Nephron progenitor cell (in vitro differentiated cells): ENCODE measurements at places on chromosomes 7 and 10.

- DNase-seq = no peak
Observed at GRCh38 chr7:149564340-149565095, 66.9 kb upstream of the ZNF746 start.

GRCh38 chr10:22618078-22618785 lies 96.1 kb downstream of the PIP4K2A start:
- no peak for DNase-seq

DNA sequence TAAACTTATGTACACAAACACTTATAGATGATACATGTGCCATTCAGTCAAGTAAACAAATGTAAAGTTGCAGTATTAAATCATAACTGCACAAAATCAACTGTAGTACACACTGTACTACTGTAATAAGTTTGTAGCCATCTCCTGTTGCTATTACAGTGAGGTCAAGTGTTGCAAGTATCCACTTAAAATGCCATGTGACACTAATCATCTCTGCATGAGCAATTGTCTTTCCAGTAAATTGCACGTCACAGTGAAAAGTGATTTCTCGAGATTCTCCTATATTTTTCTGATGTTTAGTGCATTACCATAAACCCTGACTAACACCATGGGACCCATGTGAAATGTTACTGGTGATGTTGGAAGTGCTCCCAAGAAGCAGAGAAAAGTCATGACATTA lies 293.3 kb upstream of the SP4 start:
- no peak for DNase-seq

GRCh38 chr10:7318836-7319235 lies 92.0 kb downstream of the SFMBT2 start:
- DNase-seq = peak; percentile 20

DNA sequence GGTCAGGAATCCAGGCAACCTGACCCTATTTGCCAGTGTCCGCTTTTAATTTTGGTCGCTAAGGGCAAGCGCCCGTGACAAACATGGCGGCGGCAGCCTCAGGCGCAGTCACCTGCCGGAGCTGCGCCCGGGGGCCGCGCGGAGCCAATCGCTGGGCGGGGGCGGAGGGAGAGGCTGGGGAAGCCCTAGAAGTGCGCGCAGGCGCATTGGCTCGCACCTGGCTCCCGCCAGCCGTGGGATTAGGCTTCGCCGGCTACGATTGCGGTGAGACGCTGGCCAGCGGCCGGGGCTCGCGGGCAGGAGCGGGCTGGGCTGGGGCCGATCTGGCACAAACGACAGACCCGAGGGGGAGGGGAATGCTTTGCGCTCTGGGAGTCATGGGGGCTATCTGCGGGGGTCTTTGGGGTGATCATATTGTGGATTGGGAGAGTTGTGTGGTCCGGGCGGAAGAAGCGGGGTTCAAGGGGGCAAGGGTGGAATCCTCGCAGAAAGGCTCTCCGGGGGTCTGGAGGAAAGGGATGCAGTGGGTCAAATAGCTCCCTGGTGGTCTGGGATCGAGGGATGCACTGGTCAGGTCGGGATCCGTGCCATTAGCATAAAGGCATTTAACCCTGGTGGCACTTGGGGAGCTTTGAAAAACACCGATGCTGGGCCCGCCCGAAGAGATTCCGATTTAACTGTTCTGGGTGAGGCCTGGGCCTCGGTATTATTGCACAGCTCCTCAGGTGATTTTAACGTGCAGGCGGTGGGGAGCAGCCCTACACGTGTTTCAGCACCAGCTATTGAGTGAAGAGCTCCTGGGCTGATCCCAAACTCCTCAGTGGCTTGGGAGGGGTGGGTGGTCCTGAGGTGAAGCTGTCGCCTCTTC lies 10.1 kb upstream of the C10orf95 start:
- peak; percentile 96 for DNase-seq

GRCh38 chr10:77960829-77961329 lies 34.3 kb upstream of the DLG5 start:
- no peak for DNase-seq

GRCh38 chr10:30364345-30365268 lies 15.5 kb upstream of the MTPAP start:
- no peak for DNase-seq

DNA sequence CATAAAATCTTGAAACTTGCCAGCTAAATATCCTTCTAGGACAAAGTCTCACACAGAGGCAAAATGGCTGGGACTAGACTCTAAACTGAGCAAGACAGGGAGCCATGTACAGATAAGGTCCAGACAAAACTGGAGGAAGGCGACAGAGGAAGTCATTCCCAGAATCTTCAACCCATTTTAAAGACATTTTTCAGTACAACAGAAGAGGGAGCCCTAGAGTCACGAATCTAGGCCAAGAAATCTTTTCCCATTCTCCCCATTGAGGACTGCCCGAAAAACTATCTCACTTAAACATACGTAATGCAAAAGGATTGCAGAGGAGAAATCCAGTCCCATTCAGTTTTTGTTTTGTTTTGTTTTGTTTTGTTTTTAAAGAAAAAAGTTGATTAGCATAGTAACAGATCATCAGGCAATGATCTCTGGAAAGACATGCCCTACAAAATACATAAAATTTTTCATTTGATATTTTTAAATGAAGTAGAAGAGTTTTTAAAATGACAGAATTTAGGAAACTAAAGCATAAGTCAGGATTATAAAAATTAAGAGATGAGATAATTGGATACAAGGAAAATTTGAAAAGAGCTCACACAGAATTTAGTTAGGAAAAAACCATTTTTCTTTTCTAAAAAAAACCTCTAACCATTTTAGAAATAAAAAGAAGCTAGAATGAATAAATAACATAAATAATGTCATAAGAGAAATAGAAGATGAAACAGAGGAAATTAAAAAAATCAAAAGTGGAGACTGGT lies 16.9 kb upstream of the PRF1 start:
- DNase-seq = no peak

DNA sequence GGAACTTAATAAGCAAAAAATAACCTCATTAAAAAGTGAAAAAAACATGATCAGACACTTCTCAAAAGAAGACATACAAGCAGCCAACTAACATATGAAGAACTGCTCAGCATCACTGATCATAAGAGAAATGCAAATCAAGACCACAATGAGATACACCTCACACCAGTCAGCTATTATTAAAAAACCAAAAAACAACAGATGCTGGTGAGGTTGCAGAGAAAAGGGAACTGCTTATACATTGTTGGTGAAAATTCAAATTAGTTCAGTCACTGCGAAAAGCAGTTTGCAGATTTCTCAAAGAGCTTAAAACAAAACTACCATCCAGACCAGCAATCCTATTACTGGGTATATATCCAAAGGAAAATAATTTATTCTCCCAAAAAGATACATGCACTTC lies 513.3 kb downstream of the MDFIC start:
- DNase-seq = no peak

GRCh38 chr7:108285778-108286177 lies 155.6 kb upstream of the LAMB4 start:
- DNase-seq = no peak
